ENCODE measurements at places on chromosomes 2 and 18.

DNA sequence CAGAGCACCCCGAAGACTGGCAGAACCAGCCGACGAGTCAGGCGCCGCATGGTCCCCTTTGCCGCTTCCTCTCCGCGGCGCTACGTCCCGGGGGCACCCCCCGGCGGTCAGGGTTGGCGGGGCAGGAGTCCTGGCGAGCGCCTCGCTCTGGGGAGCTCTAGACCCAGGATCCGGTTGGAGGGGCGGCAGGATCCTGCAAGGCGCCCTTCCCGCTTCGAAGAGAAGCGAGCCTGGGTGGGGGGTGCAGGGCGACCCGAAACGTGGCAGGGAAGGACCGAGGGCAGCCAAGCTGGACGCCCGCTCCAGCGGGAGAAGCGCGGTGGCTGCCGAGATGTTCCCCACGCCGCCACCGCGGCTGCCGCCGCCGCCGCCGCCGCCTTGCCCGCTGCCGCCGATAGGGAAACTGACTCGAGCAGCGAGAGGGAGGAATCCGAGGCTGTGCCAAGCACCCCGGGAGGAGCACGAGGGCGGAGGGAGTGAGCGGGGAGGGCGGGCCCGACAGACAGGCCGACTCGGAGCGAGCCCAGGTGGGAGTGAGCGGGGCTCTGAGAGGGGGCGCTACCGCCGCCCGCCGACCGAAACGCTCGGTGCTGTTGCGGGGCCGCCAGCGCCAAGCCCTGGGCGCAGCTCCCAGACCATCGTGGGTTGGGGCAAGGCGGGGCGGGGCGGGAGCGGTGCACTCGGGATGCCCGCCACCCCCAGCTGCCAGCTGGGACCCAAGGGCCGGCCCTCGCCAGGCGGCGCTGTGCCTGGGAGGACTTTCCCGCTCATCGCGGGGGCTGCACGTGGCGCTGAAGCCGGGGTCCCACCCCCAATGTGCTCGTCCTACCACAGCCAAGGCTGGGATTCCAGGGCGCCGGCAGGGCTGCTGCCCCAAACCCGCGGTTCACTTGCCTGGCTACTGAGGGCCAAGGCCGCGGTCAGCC is at the start of gene GALNT14:
Gene GALNT14, minus strand, starts transcription at position 404 of the 926 bp plus-strand sequence. Its CDS starts 354 bp downstream, at position 50.
- DNase-seq: no peak

DNA sequence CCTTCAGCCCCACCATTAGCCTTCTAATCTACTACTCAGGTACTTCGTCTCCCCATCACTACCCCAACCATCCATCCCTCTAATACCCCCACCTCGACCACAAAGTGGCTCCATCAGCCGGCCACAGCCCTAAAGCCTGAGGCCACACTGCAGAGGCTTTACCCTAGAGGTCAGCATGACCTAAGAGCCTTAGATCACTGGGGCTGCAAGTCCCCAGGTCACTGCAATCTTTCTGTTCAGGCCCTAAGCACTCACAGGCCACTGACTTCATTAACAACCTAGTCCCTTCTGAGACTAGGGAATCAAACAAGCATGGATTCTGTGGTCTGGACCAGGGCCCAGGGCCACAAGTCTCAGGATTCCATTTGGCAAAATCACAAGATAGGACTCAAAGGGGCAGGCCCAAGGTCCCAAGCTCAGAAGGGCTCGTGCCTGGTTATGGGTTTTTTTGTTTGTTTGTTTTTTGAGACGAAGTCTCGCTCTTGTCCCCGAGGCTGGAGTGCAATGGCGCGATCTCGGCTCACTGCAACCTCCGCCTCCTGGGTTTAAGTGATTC is 37.0 kb upstream of the PKDCC start:
- DNase-seq: no peak

DNA sequence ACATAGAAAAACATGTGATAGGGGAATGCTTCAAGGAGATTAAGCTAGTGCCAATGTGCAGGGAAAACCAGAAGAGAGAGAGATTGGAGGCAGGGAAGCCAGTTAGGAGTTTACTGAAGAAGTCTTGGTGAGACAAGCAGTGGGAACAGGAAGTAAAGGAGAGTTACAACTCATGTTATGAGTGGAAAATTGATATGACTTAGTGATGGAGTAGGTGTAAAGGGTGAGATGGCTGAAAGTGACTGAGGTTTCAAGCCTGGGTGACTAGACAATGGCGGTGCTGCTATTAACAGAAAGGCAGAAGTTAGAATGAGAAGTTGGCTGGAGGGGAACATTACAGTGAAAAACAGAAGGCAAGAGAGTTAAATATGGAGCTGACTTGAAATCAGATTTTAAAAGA is 16.5 kb downstream of the DOK1 start:
- DNase-seq: no peak

DNA sequence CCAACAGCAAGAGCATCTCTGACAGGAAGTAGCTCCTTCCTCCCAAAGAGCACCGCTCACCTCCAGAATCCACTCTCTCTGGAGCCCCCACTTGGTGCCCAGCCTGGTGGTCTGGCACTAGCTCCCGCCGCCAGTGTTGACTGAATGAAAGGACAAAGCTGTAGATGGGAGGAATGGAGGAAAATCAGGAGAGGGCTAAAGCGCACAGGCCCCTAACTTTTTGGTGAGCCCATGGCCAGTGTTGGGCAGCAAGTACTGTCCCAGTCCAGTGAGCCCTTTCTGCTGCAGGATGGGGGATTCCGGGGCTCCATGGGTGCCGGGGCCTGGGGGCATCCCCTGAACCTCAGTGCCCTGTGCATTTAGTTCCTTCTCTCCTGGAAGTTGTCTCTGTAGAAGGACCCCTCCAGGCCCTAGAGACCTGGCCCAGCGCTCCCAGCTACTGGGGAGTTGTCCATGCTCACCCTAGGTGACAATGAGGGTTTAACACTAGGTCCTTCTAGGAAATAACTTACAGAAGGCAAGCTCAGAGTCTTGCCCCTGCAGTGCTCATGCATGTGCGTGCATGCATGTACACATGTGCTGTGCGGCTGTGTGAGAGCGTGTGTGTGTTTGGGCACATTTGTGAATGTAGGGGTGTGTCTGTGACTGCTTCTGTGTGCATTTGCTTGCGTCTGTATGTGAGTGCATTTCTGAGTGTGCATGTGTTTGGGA is 33.6 kb downstream of the GLI2 start:
- DNase-seq: no peak

DNA sequence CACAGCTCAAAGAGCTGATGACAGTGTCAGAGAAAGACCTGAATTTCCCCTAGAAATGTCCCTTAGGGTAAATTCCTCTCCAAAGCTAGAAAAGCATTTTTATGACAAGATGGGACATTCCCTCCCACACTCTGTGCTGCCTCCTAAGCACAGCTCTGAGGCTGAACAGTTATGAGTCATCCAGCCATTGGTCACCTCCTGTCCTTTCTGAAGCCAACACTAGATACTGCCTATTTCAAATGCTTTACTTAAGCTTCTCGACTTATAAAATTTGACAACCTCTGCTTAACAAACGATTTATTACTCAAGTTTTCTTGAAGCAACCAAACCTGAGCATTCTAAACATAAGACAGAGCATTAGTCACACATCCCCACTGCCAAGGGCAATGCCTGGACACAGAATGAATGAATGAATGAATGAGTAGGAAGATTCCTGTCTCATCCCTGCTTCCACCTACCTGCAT is 35.4 kb downstream of the B4GALT6 start:
- no peak for DNase-seq

DNA sequence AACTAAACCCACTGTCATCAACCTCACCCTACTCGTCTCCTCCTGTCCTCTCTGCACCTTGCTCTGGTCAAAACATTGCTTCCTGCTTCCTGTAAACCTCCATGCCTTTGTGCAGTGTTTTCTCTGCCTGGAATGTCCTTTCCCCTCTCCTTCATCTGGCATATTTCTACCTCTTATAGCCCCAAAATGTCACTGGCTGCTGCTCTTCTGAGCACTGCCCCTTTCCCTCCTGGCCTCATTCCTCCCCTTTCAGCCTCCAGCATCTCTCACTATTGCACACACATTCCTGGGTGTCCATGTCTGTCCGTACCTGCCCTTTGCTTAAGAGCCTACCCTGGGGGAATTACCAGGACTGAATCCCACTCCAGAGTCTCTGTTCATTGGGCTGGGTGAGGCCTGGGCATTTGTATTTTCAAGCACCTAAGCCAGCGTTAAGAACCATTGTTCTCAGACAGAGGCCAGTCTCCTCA is 84.9 kb downstream of the MOGAT1 start:
- DNase-seq: no peak

GRCh38 chr2:120480903-120481445 is 135.0 kb downstream of the INHBB start:
- no peak for DNase-seq

- DNase-seq: no peak
These were observed 264.5 kb upstream of the MEX3C start for GRCh38 chr18:51461956-51462355.

- no peak for DNase-seq
These were observed 118.5 kb downstream of the GALNT3 start for GRCh38 chr2:165675551-165675968.

DNA sequence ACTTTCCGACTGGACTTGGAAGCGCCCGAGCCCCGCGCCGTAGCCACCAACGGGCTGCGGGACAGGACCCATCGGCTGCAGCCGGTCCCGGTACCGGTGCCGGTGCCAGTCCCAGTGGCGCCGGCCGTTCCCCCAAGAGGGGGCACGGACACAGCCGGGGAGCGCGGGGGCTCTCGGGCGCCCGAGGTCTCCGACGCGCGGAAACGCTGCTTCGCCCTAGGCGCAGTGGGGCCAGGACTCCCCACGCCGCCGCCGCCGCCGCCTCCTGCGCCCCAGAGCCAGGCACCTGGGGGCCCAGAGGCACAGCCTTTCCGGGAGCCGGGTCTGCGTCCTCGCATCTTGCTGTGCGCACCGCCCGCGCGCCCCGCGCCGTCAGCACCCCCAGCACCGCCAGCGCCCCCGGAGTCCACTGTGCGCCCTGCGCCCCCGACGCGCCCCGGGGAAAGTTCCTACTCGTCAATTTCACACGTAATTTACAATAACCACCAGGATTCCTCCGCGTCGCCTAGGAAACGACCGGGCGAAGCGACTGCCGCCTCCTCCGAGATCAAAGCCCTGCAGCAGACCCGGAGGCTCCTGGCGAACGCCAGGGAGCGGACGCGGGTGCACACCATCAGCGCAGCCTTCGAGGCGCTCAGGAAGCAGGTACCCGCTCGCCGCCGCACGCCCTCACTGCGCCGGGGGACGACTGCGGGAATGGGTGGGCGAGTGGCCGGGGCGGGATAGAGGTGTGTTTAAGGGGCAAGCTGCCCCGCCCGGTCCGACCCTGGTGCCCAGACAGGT is 713 bp downstream of the ATOH8 start:
- DNase-seq: no peak

DNA sequence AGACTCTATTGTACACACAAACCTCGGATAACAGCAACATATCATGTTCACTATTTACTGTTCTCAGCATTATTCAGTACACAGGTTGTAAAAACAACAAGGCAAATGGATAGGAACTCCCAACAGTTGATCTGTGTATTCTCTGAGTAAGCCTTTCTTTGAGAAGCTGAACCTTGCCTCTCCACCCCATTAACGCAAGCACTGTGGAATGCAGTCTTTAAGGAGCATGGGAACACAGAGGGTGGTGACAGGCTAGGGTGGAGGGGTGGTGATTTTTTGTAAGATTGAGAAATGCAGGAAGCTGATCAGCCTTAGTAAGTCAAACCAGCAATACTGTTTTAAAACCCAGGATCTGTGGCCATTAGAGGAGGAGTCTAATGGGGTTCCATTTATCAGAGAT is 19.6 kb upstream of the SERPINB11 start:
- no peak for DNase-seq

GRCh38 chr2:226080334-226080733 is 680.8 kb downstream of the NYAP2 start:
- DNase-seq: no peak
